NCI-H2029 (cell line): ENCODE measurements at places on chromosomes 6 and 20.

GRCh38 chr6:40881501-40881900 is 157.5 kb downstream of the UNC5CL start:
- DNase-seq = no peak

DNA sequence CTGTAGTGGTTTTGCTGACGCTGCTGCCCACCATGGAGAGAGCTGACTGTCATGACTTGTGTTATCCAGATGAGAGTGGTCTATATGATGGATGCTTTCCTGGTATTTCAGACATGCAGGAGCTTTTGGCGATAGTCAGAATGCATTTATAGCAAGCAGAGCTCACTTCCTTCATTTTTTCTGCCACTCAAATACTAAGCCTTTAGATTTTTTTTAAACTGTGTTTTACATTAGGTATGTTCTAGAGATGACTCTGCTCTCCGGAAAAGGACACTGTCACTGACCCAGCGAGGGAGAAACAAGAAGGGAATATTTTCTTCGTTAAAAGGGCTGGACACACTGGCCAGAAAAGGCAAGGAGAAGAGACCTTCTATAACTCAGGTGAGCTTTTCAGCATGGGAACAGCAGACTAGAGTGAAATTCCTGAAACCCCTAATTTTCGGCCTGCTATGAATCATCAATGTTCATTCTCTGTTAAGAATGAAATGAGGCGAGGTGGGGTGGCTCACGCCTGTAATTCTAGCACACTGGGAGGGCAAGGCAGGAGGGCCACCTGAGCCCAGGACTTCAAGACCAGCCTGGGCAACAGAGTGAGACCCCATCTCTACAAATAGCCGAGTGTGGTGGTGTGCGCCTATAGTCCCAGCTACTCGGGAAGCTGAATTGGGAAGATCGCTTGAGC is 98.6 kb upstream of the CLDN20 start:
- no peak for DNase-seq

- no peak for DNase-seq
Measured at GRCh38 chr6:146666909-146667308, 68.1 kb downstream of the ADGB start.

DNA sequence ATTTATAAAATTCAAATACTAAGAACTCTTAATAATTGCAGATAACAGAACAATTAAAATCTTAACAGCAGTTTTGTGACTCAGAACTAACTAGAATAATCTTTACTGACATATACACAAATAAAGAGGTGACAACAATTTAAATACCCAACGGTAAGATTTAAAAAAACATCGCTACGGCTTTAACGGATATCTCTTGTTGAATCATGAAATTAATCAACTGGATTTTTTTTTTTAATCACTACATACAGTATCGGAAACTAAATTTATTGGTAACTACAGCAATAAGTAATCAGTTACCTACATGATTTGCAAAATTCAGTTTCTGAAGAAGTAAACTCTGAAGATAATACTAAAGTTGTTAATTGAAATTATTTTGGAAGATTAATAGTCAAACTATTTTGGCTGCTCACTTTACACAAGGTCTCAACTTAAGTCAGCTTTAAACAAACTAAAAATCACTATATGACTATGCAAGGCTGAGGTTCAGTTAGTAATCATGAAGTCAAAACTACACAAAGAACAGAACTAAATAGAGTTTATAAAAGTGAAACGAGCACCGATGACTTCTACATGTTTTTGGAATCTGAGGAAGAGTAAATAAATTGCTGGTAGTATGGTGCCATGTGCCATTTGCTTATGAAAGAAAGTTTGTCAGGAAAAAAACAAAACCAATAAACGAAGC is 128.8 kb downstream of the HUS1B start:
- DNase-seq = no peak

GRCh38 chr6:165988757-165989456 is 178.7 kb downstream of the TBXT start:
- DNase-seq = no peak

- no peak for DNase-seq
Measured at GRCh38 chr6:317060-317447, 24.8 kb downstream of the DUSP22 start.

GRCh38 chr6:46772762-46773161 is 20.4 kb upstream of the MEP1A start:
- no peak for DNase-seq

- no peak for DNase-seq
Measured at GRCh38 chr20:31474097-31474436, 860 bp downstream of the DEFB124 start.

DNA sequence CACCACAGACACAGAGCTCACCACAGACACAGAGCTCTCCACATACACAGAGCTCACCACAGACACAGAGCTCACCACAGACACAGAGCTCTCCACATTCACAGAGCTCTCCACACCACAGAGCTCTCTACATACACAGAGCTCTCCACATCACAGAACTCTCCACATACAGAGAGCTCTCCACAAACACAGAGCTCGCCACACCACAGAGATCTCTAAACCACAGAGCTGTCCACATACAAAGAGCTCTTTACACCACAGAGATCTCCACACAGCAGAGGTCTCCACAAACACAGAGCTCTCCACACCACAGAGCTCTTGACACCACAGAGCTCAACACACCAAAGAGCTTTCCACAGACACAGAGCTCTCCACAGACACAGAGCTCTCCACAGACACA is 55.8 kb downstream of the ERMARD start:
- no peak for DNase-seq

DNA sequence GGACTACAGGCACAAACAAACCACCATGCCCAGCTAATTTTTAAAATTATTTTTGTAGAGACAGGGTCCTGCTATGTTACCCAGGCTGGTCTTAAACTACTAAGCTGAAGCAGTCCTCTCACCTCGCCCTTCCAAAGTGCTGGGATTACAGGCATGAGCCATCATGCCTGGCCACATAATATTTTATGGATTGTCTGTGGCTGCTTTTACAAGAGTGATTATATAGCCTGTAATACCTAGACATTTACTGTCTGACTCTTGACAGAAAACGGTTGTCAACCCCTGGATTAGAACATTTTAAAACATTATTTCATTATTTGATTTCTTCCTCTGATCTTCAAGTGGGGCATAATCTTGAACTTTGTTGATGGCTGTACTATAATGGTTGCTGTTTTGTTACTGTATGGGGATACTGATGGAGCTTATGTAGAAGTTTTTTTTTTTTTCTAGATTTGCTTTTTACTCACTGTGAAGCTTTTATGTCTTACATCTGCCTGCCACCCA is 14.3 kb downstream of the PARD6B start:
- no peak for DNase-seq

DNA sequence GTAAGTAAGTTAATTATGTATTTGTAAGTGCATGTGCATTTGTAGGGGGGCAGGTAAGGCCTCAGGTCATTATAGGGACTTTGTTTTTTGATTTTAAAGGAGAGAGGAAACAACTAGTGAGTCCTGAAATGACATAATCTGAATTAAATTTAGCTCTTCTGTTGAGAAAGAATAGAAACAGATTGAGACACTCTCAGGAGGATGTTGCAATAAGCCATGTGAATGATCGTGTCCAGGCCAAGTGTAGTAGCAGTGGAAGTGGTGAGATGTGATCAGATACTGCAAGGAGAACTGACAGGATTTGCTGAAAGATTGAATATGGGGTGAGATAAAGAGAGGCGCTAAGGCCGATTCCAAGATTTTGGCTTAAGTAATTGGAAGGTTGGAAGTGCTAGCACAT is 2.6 kb upstream of the CENPW start:
- no peak for DNase-seq

GRCh38 chr6:169639653-169640278 is 62.1 kb downstream of the WDR27 start:
- DNase-seq = no peak

DNA sequence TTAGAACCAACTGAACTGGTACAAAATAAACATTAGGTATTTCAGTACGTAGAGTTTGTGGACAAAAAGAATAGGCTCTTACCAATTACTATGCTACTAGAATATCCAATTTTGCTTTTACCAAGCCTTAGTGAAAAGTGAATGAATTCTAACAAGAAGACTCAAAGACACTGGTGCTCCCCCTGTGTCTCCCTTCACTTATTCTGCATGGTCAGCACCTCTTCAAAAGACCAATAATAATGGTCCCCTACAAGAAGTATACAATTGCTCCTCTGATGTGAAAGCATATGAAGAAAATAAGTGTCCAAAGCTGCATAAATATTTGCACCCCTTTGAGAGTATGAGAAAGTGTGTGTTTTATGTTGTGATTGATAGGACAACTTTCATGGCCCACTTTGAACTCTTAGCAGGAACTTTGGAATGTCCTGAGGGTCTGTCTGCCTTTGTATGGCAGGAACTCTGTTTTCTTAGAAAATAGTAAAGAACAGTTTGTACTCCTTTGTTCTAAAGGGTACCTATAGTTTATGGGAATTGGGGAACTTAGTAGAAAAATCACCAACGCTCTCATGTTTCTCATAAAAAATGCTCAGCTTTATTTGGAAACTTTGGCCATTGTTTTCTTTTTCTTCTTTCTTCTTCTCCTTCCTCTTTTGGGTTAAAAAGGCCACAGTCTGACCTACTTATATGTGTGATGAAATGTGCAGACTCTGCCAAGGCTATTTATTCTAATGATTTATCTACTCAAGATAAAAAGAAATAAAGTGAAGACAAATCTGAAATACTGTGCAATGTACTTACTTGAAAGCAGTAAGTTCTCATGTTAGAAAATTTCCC is 352.4 kb downstream of the LAMA2 start:
- no peak for DNase-seq

GRCh38 chr6:158323561-158323958 is 11.3 kb downstream of the TULP4 start:
- no peak for DNase-seq

DNA sequence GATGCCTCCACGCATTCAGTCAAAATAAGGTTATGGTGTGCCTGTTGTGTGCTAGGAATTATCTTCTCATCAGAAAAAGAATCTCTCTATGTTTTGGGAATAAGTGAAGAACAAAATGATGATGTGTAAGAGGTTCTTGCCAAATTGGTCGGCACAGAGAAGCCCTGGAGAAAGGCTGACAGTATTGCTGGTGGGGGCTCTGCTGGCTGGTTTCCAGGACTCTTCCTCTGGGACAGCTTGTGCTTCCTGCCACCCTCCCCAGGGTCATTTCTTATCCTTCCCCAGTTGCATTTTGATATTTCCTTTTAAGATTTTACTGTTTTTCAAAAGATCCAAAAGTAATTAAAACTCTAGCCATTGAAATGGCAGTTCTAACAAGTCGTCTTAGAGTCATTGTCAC is 22.1 kb downstream of the CST4 start:
- DNase-seq = no peak

GRCh38 chr20:20786428-20786827 is 74.0 kb upstream of the RALGAPA2 start:
- no peak for DNase-seq

DNA sequence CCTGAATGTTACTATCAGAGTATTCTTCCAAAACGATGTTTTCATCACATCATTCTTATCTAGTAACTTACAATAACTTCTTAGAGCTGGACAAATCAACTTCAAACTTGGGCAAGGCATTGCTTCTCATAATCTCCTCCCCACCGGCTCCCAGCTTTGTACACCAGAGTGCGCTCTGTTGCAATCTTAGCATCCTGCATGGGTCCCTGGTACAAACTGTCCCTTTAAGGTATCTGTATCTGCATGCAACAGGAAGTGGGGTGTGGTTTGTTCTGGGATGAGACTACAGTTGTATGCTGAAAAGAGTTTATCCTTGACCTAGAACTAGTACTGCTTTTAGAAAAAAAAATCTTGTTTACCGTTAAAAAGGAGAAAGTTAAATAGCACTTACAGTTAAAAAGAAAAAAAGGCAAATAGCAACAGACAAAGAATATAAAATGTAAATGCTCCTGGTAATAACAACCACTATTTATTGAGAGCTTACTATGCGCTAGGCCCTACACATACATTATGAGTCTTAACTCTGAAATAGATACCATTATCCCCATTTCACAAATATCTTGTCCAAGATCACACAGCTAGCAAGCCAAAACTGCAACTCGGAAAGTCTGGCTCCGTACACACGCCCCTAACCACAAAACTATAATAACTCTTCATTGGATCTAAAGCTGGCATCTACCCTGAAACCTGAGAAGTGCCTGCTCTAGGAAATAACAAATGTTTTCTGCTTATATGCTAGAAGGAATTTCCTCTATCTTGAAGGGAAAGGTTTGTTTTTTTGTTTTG is 9.8 kb upstream of the HECA start:
- DNase-seq = no peak

DNA sequence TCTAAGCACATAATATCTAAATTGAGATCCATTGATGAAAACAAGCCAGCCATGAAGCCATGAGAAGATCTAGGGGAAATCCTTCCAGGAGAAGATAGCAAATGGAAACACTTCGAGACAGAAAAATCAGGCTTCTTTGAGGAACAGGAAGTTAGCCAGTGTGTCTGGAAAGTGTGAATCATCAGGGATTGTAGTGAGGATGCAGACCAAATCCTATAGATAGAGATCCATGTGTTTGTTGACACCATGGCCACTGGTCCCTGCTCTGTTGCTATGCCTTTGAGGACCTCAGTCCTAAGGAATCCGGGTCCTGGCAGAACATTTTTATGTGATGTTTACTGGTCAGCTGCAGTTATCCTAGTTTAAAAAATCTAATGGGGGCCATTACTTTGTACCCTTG is 6.6 kb upstream of the ELOVL2 start:
- DNase-seq = no peak

DNA sequence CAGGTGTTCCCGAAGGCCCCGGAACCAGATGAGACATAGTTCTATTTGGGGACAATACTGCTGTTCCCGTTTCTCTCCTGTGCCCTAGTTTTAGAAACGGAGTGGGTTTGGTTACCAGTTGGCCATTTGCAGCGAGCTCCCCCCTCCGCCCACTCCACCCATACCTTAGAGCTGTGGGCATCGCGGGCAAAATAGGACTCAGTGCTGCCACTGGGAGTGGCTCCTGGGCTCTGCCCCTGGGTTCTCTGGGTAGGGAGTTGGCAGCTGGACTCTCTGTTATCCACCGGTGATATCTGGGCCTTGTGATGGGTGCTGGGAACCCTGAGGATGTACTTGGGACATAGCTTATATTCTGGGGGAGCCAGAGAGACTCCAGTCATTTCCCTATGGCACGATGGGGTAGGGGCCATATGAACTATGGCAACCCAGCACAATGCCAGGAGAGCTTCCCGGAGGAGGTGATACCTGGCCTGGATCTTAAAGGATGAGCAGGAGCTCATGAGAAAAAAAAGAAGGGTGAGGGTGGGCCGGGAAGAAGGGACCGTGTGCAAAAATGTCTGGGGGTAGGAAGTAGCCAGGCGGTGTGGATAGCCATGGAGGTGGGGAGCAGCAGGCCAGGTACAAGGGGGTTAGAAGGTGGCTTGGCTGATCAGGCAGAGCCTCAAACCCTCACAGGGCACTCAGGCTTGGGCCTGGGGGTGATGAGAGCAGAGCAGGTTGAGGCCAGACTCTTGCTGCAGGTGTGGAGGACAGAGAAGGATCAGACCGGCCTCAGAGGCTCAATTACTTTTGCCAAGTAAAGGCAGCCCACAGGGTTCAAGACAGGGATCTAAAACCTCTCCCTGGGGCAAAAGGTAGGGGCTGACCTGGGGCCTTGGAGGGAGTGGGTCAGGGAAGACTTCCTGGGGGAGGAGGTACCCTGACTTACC is 9.6 kb downstream of the SRC start:
- no peak for DNase-seq
